ENCODE measurements at places on chromosomes 12 and 14.

DNA sequence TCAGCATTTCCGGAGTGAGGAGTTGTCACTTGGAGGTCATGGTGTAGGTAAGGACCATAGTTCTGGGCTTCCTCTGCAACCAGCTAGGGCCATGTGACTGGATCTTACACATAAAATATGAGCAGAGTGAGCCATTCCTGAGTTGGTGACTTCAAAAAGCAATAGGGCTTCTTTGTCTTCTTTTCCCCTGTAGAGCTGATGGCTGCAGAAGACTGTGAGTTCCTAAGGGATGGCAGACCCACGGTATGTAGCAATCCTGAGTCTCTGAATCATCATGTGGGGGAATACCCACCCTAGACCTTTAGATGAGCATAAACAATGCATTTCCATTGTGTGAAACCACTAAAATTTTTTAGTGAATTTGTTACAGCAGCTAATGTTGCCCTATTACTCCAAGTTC lies 151.1 kb upstream of the TBX3 start:
- no peak for DNase-seq

DNA sequence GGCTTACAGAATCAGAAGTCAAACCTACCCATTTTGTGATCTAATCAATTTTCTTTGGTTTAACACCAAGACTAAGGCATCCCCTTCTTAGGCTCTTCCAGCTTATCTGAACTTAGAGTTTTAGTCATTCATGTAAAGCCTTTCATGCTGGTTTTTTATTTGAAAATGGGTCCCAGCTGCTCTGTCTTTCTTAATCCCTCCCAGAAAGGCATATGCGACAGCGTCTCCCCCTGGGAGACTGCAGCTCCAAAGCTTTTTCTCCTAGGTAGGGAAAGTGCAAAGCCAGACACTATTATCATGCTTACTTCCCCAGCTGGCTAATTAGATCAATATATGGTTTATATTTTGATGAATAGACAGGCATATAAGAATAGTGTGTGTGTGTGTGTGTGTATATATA lies 96.6 kb upstream of the E2F7 start:
- no peak for DNase-seq

- DNase-seq, result no peak
Observed at GRCh38 chr12:42887657-42888056, 298.1 kb upstream of the PRICKLE1 start.

DNA sequence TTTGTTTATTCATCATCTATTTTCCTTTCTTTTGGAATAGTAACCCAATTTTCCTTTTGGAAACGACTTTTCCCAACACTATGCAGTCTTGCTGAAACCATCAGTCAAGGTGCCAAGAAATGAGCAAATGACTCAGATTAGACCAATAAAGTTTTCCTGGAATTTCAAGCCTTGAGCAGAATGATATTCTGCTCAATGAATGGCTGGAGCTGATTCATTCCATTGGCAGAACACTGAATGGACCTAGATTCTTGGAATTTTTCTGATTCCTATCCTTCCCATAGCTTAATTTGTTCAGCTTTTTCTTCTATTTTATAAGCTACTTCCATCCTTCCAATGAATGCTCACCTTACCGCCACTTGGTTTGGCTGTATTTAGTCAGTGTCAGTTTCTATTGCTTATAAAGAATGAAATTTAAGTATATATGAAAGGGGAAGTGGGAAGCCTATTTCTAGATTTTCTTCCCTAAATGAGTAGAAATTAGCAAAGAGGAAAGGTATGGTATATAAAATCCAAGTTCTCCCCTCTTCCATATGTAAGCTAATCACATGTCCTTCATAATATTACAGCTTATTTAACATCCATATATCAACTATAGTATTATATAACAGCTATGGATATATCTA lies 89.0 kb downstream of the C14orf39 start:
- no peak for DNase-seq

DNA sequence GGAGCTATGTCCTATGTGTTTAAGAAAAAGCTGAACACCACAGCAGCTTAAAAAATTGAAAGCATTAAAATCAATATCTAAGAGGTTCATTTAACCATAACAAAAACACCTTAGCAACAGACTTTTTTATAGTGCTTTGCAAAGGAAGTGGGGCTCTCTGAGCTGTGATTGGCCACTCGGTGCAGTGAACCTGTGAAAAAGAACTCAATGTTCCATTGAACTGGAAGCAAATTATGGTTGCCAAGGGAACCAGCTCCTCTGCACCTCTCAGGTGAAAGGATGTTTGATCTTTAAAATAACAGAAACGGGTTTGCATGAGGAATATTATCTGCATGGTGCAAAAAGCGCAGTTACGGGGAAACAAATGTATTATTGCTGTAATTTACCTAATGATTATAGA lies 149.4 kb downstream of the SNAPC1 start:
- DNase-seq, result no peak

GRCh38 chr14:101559624-101560533 lies 1.4 kb upstream of the DIO3 start:
- DNase-seq, result no peak

DNA sequence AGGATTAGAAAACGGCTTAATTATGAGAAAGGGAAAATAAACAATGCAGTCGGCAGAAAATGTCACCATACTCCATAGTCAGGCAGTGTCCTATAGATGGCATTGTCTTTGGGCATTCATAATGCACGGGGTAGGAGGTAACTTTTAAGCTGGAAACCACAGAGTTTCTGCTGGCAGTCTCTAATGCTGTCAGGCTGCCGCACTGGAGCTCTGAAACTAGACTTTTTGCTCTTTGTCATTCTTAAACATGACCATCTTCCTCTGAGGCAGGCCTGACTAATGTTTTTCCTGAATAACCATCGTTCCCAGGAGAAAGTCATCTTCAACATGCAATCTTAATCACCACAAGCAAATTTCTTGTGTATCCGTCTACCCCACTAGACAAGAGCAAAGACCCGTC lies 108.8 kb downstream of the ETNK1 start:
- no peak for DNase-seq

- no peak for DNase-seq
Observed at GRCh38 chr12:9124383-9125031, 8.8 kb upstream of the A2M start.

DNA sequence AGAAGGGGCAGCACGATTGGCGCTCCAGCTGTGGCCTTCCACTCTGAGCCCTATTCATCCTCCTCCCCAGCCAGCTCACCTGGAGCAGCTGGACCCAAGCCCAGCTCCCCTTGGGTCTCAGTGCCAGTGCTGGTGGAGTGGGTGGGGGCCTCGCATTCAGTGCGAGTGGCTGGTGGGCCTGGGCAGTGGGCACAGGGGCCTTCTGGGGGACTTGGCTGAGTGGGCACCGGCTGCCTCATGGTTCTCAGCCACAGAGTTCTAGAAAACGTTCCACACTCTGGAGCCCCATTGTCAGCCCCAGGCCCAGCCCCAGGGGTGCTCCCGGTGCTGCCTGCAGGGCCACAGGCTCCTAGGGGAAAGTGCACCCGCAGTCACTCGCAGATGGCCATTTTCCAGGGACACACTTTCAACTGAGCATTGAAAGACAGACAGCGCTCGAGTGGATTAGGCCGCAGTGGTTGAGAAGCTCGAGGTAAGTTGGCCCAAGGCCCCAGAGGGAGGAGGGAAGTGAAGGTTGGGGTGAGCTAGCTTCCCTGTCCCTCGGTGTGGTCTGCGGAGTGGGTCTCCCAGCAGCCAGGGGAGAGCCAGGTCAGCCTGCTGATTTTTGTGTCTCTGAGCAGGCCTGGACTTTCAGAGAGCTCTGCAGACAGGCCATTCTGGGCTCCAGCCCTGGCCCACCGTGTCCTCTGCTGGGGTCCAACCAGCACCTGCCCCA lies 3.8 kb downstream of the CLBA1 start:
- DNase-seq, result no peak

- DNase-seq, result no peak
Observed at GRCh38 chr12:6632026-6632983, 3.5 kb downstream of the LPAR5 start.

DNA sequence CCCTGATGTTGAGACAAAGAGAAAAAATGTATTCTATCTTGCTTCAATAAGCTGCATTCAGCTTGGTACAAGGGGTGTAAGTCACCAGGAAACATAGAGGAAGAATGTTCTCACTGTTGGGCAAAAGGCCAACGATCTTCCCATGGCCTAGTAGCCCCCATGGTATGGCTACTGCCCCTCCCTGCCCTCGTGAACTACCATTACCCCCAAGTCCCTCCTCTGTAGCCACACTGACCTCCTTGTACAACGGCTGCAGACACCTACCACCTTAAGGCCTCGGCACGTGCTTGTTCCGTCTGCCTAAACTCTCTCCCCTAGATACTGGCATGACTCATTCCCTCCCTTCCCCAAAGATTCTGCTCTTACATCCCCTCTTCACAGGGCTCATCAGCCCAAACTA lies 81.9 kb upstream of the ANO2 start:
- no peak for DNase-seq

DNA sequence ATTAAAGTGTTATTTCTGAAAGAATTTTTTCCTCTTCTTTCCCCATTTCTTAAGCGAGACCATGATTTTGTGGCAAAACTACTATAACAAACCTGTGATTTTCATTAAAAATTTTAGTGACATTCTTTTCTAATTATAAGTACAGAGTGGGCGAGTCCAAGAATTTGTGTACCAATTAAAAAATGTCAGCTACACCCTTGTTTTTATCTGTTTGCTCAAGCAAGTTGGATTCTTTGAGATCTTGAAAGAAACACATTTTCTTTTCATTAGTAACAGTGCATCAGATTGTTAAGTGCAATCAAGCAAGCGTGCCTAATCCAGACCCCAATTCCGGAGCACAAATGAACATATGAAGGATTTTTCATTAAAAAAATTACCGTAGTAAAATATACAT lies 338.8 kb upstream of the DDHD1 start:
- no peak for DNase-seq

DNA sequence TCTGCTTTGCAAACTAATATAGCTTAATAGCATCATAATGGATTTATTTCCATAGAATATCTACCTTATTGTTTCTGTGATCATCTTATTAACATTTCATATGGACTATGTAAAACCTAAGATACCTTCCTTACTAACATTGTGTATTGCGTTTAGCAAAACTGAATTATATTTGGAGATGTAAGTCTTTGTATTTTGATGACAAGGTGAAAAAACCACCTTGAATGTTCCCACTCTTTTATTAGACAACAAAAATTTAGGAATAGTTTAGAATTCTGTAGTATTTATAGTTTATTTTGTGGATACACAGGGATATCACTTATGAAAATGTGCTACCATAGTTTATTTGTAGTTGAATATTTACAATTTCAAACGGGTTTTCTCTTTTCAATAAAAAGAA lies 32.0 kb downstream of the RASSF8 start:
- no peak for DNase-seq

- DNase-seq, result no peak
Observed at GRCh38 chr14:65622703-65623102, 210.2 kb downstream of the FUT8 start.

DNA sequence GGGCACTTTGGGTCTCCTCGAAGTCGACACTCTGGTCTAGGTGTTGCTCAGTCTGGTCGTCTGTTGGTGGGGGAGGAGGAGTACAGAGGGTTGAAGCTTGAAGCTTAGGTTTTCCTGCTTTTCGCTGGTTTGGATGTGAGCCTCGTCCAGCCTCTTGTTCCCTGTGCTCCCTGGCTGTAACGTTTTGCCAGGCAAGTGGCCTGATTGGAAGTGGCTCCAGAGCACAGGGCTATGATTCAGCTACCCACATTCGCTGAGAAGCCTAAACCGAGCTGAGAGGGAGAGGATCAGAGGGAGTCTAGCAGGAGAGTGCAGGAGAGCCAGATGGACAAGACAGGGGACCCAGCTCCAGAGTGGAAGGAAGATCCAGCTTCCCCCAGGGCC lies 6.1 kb downstream of the HOXC10 start:
- DNase-seq, result no peak

- DNase-seq, result no peak
Observed at GRCh38 chr12:103905730-103906349, 24.4 kb upstream of the HSP90B1 start.

- DNase-seq, result no peak
Observed at GRCh38 chr14:22801716-22802115, 13.5 kb downstream of the SLC7A7 start.

DNA sequence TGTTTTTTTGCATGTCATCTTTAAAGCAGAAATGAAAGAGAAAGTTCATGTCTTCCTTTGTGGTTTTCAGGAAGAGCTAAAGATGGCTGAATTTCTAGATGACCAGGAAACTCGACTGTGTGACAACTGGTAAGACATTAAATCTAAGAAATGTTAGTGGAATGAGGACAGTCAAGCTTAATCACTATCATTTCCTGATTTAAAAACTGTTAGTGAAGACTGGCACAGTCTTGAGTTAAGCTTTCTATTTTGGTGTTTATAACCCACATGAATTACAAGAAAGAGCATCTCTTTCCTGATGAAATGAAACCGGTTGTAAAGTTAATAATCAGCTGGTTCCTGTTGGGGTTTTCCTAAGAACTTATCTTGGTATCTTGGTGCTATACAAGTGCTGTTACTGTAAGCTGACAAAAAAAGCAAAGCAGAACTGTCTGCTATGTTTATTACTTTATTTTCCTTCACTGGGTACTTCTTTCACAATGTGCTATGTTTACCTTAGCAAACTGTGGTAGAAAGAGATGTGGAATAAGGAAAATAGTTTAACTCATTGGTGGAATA lies 5.2 kb downstream of the TRAFD1 start:
- DNase-seq, result no peak

GRCh38 chr12:60594035-60594711 lies 998.3 kb downstream of the SLC16A7 start:
- no peak for DNase-seq

DNA sequence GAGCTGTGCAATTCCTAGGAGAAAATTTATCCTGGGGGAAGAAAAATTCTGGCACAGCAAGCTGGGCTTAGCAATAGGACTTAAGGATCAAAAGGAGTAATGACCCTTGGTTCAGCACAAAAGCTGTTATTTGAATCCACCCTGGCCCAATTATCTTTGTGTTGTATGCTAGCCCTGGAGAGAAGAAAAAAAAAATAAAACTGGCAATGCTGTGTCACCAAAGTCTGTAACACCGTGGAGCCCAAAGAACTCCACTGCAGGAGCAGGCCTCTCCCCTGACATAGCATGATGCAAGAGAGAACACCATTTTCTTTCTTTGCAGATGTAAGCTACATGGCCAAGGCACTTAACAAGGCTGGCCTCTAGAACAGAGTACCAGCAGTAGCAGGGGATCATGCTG lies 63.0 kb upstream of the ARHGAP5 start:
- no peak for DNase-seq

DNA sequence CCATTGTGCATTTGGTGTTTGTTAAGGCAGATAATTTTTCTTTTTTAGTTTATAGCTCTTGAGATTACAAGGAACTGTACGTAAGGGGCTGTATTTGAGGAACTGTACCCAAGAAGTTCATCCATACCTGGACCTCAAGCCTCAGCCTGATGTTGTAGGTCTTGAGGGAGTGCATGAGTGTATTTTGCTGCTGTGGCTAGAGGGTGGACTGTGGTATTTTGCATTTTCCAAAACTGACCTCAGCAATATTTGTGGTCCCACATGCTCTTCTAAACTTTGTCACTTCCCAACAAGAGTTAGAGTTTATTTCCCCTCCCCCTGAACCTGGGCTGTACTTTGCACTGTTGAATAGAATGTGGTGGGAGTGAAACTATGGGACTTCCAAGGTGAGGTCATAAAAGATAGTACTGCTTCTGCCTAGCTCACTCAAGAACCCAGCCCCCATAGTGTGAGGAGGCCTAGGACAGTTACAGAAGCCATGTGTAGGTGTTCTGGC lies 42.2 kb upstream of the FBXO33 start:
- no peak for DNase-seq
